GM03348 (cell line): ENCODE measurements at places on chromosomes 4 and X.

- DNase-seq, result no peak
These were observed 37.2 kb upstream of the NHSL2 start for GRCh38 chrX:71873459-71873833.

DNA sequence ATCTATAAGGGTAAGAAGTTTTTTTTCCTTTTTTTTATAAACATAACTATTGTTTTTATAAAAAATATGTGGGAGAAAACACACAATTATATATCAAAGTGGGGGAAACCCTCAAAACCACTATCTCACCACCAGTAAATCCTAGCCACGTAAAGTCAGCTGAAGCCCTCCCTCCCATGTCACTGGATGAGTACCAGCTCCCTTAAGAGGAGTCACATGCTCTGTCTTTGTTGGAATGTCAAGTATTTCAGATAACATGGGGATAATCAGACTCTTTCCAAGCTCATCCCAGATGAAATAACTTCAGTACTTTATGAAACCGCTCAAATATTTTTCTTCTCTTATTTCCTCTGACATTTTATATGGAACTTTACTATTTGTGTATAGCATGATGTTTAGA, 2.4 kb downstream of the MYOZ2 start:
- peak; percentile 66 for DNase-seq

DNA sequence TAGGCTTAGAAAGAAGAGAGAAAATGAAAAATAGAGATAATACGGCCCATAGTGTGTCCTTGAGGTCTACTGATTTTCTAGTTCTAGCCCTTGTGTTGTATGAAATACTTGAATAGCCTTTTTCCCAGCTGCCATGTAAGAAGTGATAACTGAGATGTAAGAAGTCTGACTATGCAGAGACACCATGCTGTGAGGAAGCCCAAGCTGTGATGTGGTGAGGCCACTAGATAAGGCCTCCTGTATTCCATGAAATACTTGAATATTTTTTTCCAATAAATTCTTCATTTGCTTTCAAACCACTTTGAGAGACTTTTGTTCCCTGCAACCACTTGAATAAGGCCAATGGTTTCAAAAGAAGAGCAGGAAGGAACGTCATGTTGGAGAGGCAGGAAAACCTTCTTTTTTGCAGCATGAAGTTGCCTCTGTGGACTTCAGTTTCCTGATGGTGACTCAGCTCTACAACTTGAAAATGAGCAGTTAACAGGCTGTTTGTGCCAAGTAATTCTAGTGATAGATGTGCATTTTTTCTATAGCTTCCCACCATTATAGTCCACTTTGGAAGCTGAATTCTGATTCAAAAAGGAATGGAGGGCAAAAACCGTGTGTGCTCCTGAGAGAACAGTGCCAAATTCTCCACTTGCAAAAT, 25.5 kb upstream of the FAM9C start:
- DNase-seq, result no peak

DNA sequence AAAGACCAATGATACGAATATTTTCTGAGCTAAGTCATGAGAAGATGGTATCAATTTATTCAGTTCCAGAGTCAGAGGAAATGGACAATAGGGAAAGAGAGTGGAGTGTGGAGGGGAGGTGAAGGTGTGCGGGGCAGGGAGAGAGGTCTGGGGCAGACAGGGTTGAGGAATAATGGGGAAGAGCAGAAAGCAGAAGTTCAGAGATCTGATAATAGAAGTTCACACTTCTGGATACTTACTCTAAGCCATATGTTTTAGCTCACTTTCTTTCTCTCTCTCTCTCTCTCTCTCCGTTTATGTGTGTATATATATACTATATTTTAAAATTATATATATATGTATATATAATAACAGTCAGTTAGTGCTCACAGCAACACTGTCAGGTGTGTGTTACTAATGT, 40.4 kb downstream of the FOXR2 start:
- DNase-seq, result no peak

DNA sequence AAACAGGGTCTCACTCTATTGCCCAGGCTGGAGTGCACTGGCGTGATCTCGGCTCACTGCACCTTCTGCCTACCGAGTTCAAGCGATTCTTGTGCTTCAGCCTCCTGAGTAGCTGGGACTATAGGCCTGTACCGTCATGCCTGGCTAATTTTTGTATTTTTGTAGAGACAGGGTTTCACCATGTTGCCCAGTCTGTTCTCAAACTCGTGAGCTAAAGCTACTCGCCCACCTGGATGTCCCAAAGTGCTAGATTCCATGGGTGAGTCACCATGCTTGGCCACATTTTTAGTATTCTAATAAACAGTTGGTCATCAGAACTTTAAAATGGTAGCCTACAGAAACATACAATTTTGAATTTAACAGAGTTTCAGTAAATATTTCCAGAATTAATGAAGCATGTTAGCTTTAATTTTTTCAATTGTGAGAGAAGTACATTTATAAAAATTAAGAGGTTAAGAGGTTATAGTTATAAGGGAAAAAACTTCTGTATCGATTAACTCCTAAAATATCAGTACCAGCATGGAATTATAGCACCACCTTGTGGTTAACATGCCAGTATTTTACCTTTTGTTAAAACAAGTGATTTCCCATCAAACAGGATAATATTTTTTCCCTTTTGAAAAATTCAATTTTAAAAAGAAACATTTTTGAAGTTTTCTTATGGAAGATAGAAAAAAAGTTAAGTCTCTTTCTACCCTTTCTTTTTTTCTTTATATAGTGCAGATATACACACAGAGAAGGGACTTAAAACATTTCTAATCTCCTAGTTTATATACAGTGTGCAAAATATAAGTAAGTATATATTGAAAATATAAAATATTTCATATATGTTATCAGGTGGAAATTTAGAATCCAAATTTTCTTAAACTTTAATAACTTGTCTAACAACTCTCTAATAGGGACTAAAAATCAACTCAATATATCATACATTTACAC, 35.4 kb downstream of the CEP44 start:
- peak; percentile 38 for DNase-seq

DNA sequence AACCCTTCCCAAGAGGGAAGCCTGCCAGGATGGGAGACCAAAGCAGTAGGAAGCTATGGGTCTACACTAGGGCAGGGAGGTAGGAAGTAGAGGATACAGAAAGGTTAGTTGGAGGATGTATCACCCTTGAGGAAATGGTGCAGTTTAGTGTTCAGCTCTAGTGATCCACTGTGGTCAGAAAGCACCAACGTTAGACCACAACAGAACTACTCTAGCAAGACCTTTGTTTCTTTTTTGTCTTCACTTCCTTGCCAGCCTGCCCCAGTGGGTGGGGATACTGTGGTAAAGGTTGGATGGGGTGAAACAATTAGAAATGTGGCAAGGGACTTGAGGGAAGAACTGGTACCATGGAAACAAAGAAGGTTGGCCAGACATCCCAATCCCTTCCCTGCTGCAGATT, 83.3 kb downstream of the DDIT4L start:
- no peak for DNase-seq

GRCh38 chr4:108097990-108098553, 70.7 kb downstream of the LEF1 start:
- no peak for DNase-seq

- no peak for DNase-seq
These were observed 177.2 kb downstream of the AFAP1 start for GRCh38 chr4:7762376-7763030.

DNA sequence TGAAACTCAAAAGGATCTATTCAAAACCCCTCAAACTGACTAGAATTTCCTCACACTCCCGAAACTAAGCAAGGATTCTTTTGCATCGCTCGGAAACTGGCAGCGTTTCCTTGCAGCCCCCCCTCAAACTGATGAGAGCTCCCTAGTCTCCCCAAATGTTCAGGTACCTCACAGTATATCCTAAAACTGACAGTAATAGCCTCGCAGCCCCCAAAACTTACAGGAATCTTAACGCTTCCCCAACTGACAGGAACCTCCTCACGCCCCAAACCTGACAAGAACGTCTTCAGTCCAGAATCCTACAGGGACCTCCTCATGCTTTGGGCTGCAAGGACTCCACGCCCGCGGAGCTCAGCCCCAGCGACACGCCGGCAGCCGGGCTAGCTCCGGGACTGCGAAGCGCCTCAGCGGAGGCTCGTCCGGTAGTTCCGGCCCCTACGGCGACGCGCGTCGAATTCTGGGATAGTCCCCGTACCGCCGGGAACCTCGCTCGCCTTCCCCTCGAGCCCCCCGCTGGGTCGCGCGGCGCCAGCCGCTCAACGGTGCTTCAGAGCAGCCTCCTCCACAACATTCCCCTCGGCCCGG, 640 bp downstream of the PHF8 start:
- DNase-seq, result peak; percentile 45

DNA sequence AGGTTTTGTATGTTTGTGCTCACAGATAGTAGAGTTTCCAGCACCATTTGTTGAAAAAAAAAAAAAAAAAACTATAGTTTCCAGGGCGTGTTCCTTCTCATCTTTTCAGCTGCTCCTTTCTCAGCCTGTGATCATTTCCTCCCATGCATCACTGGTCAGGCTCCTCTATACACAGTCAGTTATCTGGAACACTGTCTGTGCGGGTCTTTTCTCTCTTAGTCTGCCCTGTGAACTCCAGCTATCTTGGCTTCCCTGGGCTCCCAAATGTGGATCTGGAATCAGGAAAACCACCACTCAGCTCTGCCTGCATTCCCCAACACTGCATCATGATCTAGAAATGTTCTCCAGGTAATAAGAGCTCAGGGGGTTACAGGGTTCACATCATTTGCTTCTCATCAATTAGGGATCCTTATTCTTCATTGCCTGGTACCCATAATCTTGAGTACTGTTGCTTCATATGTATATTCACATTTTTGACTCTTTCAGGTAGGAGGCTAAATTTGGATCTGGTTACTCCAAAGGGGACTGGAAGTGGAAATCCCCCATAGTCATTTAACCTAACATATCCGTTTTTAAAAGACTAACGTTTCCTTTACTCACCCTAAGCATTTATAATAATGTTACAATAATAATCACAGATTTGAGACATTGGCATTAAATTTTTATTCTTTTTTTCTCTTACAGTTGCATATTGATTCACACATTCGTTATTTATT, 221.8 kb upstream of the KLF3 start:
- no peak for DNase-seq

DNA sequence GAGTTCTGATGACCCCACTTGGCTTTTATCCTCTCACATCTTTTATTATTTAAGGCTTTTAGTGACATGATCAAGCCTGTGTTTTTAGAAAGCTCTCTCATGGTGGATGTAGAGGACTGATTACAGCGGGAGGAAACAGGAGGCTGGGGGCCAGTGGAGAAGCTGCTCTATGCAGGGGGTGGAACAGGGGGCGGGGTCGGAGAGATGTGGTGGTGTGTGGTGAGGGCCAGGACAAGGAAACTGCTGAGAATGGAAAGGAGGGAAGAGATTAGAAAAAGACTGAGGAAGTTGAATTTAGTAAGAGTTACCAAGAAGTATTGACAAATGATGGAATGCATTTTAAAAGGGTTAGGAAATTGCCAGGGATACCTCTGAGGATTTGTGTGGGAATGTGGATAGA, 292.2 kb downstream of the ZIC3 start:
- no peak for DNase-seq

DNA sequence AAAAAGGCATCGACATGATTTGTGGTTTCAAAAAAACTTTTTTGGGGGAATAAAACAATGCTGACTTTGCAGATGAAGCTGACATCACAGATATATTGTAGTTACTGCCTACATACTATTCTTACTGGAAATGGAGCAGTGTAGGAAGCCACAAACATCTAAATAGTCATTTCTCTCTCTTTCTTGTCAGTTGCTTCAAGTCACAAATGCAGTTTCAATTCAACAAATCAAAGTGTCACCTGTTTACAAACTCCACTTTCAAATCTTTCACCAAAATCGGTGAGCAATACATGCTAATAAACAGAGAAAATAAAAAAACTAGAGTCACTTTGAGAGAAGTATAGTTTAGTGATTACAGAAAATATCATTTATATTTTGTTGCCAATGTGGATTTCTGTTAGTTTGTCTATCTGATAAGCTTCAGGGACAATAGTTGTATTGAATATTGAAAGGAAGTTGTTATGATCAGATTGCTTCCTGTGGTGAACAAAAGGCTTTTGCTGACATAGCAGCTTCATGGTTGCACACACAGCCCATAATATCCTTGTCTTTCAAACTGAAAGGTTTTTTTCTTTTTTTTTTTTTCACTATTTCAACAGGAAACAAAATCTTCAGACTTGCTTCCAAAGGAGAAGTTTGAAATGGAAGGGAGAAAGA, 49.7 kb upstream of the PTPN13 start:
- DNase-seq, result no peak

- DNase-seq, result no peak
These were observed 300.3 kb upstream of the IGFBP7 start for GRCh38 chr4:57410331-57411052.

DNA sequence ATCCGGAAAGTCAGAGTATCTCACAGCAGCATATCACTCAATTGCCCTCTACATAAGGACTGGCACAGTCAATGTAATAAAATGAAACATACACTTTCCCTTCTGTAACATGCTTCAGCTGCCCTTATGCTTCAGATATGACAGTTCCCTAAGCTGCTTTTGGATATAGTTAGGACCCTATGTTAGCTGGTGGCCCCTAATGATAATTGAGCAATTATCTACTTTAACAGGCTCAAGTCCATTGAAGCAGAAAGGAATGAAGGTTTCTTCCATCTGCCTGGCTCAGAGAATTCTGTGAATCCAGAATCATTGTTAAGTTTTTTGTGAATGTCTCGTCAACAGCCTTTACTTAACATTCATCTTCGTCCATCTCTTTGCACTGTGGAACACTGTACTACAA, 951.2 kb upstream of the DIAPH2 start:
- no peak for DNase-seq

- no peak for DNase-seq
These were observed 5.8 kb downstream of the RPS6KA3 start for GRCh38 chrX:20260885-20261284.

- no peak for DNase-seq
These were observed 123.1 kb downstream of the NEK1 start for GRCh38 chr4:169489306-169489705.

- DNase-seq, result no peak
These were observed 365.9 kb downstream of the INPP4B start for GRCh38 chr4:142480244-142480643.

DNA sequence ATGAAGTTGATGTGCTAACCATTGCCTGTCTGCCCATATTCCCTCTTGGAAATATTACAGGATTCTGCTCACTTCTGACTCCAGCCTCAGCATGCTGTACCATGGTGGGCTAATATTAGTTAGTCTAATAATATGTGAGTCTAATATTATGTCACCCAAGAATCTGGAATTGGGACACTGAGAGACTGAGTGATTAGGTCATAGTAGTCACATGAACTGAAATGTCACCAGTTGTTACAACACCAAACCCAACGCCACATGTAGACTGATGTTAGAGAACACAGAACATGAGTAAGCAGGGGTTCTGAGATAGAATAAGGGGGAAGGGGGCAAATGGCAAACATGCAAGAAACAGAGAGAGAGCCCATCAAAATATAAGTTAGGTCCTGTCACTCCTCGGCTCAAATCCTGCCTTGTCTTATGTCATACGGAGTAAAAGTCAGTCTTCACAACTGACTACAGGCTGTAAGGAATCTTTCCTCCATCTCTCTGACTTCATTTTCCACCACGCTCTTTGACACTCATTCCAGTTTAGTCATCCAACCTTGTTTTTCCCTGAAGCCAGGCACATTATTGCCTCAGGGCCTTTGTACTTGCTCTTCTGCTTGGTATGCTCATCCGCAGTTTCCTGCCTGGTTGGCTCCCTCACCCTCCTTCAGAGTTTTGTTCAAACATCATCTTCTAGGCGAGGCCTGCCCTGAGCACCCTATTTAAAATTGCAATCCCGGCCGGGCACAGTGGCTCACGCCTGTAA, 9.6 kb upstream of the SLAIN2 start:
- DNase-seq, result peak; percentile 28

- no peak for DNase-seq
These were observed 174.3 kb upstream of the GRID2 start for GRCh38 chr4:92129408-92129994.

GRCh38 chr4:15198070-15198727, 195.9 kb downstream of the CPEB2 start:
- DNase-seq, result no peak
